ENCODE measurements at places on chromosomes 5 and 9.
A peak's percentile ranks its signal among the peaks of the same experiment; 100 is the strongest.

DNA sequence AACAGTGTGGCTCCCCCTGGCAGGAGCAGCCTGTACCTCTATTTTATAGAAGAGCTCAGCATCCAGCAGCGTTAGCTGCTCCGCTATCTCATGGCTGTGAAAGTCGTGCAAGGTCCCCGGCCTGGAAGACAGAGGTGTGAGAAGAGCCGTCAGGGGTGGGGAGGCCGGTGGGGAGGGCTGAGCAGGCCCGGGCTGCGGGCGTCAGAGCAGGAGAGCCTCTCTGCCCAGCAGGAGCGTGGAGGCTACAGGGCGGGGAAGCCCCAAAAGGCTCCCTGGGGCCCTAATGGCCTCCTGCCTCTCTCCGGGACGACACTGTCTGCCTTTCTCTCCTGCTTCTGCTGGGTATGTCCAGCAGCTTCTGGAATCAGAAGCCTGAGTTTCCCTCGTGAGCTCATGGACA is 42.6 kb downstream of the PRRT1B start:
- DNase-seq = no peak

- no peak for DNase-seq
These were observed 28.4 kb downstream of the ZFP62 start for GRCh38 chr5:180832638-180833068.

DNA sequence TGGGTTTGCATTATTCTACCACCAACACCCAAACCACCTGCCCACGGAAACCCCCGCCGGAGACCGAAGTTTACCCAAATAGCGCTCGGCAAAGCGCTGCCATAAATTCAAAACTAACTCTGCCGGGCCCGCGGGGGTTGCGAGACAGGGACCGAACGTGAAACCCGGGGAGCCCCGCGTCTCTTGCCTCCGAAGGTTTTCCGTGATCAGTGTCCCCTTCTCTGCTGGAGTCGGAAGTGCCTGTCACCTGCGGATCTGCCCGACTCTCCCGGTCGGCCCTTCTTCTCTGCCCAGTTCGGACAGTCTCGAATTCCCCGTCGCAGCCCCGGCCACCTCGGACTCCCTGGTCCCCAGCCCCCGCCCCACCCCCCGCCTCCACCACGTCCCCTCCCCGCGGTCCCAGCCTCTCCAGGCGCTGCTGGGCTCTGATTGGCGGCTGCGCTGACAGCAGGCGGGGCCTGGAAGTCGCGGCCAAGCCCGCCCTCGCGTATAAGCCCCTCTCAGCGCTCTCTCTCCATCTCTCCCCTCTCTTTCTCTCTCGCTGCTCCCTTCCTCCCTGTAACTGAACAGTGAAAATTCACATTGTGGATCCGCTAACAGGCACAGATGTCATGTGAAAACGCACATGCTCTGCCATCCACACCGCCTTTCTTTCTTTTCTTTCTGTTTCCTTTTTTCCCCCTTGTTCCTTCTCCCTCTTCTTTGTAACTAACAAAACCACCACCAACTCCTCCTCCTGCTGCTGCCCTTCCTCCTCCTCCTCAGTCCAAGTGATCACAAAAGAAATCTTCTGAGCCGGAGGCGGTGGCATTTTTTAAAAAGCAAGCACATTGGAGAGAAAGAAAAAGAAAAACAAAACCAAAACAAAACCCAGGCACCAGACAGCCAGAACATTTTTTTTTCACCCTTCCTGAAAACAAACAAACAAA is at the start of gene RORB:
RORB (plus strand) TSS at position 517 of the 929 bp plus-strand sequence. CDS start 642 bp downstream, outside the sequence.
- DNase-seq = peak; percentile 26

- DNase-seq = no peak
These were observed 1.5 kb downstream of the MAMDC4 start for GRCh38 chr9:136853596-136854112.

- no peak for DNase-seq
These were observed 265.5 kb upstream of the PCSK5 start for GRCh38 chr9:75624998-75625397.

GRCh38 chr5:142601432-142601831 is 84.5 kb downstream of the FGF1 start:
- no peak for DNase-seq

DNA sequence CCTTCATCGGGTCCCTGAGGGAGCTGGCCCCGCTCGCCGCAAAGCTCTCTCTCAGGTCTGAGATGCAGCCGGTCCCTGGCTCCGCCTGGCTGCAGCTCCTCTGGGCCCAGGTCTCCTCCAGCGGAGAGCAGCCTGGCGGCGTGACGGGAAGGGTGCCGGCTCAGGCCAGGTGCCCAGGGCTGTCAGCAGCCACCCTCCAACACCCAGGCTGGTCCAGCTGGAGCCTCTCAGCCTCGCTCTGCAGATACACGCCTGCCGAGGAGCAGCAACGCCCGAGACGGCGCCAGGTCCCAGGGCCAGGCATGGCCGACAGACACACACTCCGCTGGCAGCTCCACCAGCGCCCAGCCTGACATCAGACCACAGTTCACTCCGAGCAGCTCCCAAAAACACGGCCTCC is 25.6 kb downstream of the FAM163B start:
- DNase-seq = no peak

- no peak for DNase-seq
These were observed 331.3 kb upstream of the CCNG1 start for GRCh38 chr5:163106098-163106497.

GRCh38 chr5:78985116-78985724 is at the start of gene ARSB:
Gene ARSB (minus strand): TSS chr5:78985310. CDS start chr5:78985248, 62 bp downstream.
- DNase-seq = peak; percentile 38

- DNase-seq = no peak
These were observed 22.6 kb downstream of the MYMK start for GRCh38 chr9:133502112-133502511.

GRCh38 chr5:62256161-62257019 is 49.6 kb upstream of the KIF2A start:
- no peak for DNase-seq

DNA sequence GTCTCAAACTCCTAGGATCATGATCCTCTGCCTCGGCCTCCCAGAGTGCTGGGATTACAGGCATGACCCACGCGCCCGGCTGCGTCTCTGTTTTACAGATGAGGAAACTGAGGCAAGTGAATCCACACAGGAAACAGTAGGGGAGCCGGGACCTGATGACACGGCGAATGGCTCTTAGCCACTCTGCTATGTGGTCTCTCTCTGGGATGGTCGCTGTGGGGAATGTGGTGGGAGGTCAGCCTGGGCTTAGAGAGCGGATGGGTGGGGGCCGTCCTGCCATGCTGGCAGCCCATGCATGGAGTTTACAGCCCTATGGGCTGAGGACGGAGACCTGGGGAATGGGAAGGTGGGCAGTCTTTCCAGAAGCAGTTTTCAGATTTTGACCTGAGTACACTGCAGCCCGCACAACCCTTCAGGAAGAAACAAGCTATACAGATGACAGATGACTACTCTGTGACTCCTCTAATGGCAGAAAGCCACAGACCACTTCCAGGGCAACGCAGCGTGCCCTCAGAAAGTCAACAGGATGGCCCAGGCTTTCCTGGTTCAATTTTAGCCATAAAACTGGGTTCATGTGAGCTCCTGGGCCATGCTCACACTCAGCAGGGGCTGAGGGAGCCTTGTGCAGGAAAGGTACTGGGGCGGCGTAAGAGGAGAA is 136.1 kb upstream of the RAPGEF1 start:
- no peak for DNase-seq

DNA sequence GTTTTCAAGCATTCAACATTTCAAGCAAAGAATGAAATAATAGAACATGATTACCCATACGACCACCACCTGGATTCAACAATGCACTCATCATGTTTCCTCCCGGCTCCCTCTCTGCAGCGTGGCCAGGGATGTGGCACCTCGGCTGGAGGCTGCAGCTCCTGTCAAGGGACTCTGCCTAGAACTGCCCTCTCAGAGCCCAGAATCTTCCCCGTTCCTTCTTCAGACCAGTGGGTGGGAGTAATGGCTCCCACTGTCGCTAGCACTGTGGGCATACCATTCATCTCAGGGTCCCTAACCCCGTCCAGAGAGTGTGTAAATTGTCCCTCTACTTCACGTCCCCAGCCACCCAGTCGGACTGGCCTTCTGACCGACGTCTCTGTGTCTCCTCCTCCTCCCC is 118.6 kb upstream of the COL5A1 start:
- no peak for DNase-seq

- DNase-seq = no peak
These were observed 128.6 kb upstream of the EFNA5 start for GRCh38 chr5:107799306-107799705.

DNA sequence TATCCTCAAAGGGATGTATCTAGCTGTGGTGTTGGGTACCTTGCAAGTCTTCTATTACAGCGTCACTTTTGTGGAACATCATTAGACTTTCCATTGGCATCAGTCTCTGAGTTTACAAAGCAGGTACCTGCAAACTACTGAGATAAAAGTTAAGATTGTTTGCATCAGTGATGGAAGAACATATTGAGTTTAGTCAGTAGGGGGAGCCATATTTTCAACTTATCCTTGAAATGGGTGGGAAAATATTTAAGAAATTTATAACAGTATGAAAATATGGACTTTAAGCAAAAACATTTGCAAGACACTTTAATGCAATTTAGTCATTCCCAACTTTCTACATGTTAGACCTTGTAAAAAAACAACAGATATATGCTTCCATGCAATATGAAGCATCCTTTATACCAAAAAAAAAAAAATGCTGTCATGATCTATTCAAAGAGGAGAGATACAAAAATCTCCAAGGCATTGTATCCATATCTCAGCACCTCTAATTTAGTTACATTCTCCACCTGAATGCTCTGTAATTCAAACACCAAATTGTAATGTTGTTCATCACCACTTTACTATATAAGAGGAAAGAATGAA is 98.6 kb upstream of the ADAMTS19 start:
- DNase-seq = no peak

GRCh38 chr9:93221044-93221443 is 37.1 kb downstream of the WNK2 start:
- no peak for DNase-seq

GRCh38 chr5:154923441-154924430 is 14.3 kb downstream of the GEMIN5 start:
- DNase-seq = no peak

DNA sequence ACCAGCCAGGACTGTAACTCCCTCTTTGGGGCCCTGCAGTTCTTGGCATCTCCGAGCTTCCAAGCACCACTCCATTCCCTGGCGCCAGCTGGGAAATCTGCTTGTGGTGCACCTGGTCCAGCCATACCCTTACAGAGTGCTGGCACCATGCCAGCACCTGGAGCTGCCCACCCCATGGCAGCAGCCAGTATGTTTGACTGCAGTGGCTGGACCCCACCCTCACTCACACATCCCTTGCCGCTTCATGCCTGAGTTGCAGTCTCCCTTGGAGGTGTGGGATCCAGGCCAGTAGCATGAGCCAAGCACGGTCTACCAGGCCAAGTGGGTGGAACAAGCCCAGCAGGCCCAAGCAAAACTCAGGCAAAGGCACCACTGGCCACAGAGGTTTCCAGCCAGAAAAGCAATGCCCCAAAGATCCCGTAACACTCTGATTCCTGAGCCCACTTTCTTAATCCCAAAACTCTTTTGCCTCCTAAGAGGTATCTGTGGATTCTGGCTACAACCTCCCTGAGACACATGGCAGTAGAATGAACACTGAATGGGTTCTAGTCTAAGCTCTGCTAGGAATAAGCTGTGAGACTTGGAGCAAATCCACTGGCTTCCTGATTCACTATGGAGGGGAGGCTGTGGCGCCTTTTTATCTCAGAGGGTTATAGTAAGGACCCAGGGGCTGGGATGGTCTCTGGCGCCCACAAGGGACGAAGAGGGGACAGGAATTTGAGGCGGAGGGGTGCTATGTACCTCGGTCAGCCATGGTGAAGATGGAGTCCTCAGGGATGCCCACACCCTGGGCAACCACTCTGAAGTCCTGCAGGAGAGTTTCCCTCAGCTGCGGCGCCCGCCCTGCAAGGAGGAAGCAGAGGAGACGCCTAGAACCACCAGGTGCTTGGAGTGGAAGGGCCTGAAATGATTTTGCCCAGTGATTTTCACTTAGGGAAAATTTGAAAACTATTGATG is 5.6 kb downstream of the AMBP start:
- DNase-seq = no peak

DNA sequence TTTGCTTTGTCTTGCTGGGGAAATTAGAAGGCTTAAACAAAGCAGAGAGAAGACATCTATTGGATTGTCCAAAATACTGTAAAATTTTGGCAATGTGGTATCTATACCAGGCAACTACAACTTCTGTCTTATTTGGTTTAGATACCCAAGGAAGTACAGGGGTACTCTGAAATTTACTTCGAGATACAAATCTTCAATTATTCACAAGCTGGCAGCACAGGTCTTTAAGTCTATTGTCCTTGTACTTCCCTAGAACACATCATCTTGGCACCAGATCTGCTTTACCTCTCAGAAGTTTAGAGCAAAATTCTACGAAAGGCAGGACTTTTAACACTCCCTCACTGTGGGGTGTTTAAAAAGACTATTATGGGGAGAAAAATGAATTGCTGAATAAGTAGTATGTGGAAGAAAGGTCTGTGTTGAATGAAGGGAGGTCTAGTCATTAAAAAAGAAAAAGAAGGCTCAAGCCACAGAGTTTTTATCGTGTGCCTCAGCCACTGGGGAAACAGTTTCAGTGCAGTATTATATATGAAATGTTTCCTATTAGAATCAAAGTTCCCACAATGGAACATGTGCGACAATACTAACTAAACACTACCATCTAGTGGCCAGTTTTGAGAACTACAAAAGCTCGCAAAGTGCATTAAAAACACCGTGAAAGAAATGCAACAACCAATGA is 93.7 kb downstream of the PDE4D start:
- no peak for DNase-seq

- DNase-seq = no peak
These were observed 54.1 kb downstream of the GDA start for GRCh38 chr9:72203205-72203803.

DNA sequence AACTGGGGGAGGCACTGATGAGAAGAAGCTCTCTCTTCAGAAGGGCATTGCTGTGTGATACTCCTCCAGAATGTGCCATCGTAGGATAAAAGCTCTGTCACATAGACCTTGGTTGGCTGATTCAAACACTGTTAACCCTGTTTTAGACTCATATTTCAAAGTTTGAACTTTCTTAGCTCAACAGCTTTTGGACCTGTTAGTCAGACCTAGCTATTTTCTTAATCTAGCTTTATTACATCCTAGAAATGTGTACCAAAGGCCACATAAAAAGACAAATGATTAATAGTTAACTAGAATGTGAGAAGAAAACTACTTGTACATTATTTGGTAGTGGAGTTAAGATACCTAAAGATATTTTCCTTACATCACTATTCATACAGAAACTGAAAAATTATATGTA is 4.3 kb downstream of the RHOBTB3 start:
- no peak for DNase-seq

DNA sequence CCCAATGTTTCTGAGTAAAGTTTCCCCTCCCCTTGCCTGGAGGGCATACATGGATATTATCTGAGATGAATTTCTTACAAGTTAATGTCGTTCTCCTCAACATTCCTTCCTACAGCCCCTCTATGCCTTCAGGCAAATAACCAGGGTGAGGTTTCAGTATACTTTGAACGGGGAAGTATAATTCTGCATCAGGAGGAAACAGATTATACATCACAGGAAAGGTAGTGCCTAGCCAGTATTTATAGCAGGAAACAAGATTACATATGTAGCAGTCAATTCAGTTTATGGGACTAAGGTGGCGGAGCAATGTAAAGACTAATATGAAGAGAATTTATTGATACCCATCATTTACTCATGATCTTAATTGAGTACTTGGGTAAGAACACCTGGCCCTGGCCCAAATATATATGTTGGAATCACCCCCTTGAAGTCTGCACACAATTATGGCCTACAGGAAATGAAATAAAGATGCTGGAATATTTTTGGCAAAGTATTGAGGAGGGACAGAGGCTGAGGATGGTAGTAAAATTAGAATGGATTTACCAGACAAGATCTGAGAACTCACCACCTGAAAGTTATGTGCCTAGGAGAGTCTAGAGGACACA is 661.1 kb downstream of the PTPRD start:
- DNase-seq = no peak

All from stimulated activated CD8-positive, alpha-beta memory T cell treated with anti-CD3 and anti-CD28 coated beads, Interleukin-15, amount 100 ng/mL, for 4 hours (primary cell).